Sigmoid colon (tissue), 7 donors: ENCODE measurements at places on chromosomes 5 and 9. TPM values are rescaled to one million over a fixed set of nuclear protein-coding genes. Genes with fewer than 3 reads are reported as not detected.

ARL14EPL gene
- total RNA-seq = not detected

GHR gene
- total RNA-seq = 11.8 TPM

GALNT12 gene
- total RNA-seq = 18.9 TPM

DNA sequence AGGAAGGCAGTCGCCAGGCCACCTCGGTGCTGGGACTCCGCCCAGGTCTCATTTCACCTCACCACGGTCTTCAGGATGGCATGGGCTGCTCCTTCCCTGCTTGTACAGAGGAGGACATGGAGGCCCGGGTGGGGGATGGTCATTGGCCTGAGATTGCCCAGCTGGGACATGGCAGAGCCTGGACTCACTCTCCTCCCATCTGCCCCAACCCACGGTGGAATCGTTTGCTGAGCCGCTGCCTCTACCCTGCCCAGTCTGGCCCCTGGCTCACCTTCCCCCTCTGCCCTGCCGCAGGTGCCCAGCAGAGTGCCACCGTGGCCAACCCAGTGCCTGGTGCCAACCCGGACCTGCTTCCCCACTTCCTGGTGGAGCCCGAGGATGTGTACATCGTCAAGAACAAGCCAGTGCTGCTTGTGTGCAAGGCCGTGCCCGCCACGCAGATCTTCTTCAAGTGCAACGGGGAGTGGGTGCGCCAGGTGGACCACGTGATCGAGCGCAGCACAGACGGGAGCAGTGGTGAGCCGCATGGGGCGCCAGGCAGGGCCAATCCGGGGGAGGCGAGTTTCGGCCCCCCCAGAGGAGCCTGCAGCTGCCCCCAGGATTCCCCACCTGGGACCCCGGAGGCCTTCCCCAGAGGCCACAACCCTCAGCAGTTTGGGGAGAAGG lies 36.7 kb downstream of the HK3 start:
- DNase-seq = no peak

DNA sequence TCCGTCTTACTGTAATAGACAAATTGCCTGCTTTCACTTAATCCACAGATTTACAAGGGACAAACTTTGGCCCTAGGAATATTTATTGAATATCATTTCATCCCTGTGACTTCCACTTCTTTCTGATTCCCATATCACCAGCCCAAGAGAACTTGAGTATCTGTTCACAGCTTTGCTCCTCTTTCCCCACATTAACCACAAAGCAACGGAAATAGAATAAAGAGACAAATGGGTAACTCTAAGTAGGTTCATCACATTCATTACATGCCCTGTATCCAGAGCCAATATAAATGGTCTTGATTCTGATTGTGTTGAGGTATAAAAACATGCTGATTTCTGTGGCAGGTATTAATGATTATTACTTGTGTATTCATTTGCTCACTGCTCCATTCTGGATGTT lies 41.9 kb downstream of the TMEM252 start:
- DNase-seq = no peak

DNA sequence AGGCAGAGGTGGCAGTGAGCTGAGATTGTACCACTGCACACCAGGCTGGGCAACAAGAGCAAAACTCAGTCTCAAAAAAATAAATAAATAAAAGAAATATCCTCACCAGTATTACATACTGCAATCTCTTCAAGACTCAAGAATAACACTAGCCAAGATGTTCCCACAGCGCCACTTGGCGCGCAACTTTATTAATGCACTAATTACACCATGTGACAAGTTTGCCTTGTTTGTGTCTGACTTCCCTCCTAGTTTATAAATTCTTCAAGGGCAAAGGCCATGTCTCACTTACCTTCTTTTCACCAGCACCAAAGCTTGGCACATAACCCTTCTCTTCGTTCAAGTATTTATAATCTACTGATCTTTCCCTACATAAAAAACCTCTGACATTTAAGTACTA lies 4.8 kb downstream of the SKP1 start:
- no peak for DNase-seq

- no peak for DNase-seq
Observed at GRCh38 chr9:116103976-116104820, 49.4 kb upstream of the PAPPA start.
